ENCODE measurements at places on chromosomes 3 and 15. TPM values are rescaled to one million over a fixed set of nuclear protein-coding genes. Genes with fewer than 3 reads are reported as not detected.
A peak's percentile ranks its signal among the peaks of the same experiment; 100 is the strongest.

Gene UTS2B
- total RNA-seq = not detected

Gene P2RY13
- 1.2 TPM for total RNA-seq

Gene C3orf49
- not detected for total RNA-seq

Gene CHCHD4
- total RNA-seq = 11.2 TPM

GRCh38 chr3:157201648-157202278 is 41.8 kb upstream of the CCNL1 start:
- no peak for DNase-seq

- DNase-seq = no peak
Measured at GRCh38 chr3:117963858-117964257, 1070.8 kb downstream of the IGSF11 start.

DNA sequence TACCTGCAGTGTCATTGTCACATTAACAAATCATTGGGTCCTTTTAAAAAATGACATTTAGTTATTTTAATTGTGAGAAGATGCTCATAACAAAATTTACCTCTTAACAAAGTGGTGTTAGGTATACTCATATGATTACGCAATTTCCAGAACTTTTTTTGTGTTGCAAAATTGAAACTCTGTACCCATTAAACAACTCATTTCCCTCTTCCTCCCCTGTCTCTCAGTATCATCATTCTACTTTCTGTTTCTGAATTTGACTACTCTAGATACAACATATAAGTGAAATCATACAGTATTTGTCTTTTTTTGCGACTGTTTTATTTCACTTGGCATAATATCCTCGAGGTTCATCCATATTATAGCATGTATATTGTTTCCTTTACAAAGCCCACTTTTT is 58.7 kb upstream of the CHST2 start:
- no peak for DNase-seq

- no peak for DNase-seq
Measured at GRCh38 chr3:32613183-32613582, 42.5 kb upstream of the DYNC1LI1 start.

GRCh38 chr15:75650908-75651809 is 3.4 kb downstream of the SNX33 start:
- DNase-seq = peak; percentile 44

DNA sequence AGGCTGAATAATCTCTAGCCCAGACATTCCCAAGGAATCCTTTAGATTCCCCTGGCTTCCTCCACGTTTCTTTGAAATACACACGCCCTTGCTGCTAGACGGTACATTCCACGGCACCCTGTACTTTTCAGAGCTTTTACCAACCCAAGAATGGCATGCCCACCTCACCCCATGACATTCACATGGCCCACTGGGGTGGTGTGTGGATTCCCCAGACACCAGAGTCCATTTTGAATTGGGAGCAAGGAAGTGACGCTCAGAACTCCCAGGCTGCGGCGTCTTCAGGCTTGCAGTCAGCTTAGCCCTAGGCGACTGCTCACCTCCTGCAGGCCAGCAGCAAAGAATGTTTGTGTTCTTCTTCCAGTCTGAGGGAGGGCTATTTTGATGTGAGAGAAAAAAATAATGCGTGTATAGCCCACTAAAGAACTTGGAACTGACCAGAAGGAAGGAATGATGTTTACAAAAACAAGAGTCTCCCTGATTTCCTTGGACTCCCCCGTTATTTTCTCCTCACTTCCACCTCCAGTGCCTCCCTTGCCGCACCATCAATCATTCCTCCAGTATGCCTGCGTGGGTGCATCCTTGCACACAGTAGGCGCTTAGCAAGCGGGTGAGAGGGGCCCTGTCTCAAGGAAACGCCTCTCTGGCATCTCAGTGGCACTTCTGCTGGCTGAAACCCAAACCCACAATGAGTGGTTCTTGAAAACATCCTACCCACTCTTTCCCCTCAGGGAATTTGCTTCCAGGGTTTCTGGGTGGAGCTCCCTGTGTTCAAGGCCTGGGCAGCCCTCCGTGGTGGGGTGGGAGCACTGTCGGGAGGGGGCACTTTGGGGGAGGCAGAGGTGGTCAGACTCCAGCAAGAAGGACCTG is 59.9 kb downstream of the SMAD6 start:
- no peak for DNase-seq

DNA sequence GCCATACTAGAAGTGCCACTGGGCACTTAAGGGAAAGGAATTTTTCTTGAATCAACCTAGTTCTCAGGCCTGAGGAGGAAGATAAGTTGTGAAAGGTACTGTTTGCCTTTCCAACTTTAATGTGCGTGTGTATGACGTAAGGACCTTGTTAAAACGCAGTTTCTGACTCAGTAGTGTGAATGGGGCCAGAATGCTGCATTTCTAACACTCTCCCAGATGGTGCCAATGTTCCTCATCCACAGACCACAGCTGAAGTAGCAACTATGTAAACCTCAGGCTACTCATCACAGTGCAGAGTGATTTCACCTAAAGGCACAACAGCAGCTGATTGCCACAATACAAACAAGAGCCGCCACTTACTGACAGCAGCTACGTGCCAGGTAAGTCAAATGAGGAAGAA is 103.6 kb downstream of the OTOL1 start:
- no peak for DNase-seq

- DNase-seq = no peak
Measured at GRCh38 chr3:10519236-10519635, 13.8 kb upstream of the ATP2B2 start.

GRCh38 chr3:151091685-151092345 is 6.4 kb downstream of the MED12L start:
- no peak for DNase-seq

DNA sequence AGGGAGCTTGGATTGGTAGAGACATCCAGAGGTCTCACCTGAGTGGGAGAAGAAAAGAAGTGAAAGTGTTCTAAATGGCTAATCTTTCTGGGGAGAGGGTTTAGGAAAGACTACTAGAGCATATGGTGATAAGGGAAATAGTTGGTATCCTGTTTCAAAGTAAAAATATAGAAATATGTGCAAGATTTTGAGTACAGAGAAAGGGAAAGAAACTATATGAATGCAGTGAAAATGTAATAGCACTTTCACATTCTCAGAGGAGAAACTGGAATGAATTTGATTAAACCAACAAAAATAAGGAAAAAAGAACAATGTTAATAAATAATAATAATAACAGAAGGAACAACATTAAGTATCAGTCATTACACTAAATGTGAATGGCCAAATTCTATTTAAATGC is 119.4 kb downstream of the DNAJB8 start:
- no peak for DNase-seq

GRCh38 chr3:65020281-65021160 is 332.7 kb upstream of the ADAMTS9 start:
- no peak for DNase-seq

DNA sequence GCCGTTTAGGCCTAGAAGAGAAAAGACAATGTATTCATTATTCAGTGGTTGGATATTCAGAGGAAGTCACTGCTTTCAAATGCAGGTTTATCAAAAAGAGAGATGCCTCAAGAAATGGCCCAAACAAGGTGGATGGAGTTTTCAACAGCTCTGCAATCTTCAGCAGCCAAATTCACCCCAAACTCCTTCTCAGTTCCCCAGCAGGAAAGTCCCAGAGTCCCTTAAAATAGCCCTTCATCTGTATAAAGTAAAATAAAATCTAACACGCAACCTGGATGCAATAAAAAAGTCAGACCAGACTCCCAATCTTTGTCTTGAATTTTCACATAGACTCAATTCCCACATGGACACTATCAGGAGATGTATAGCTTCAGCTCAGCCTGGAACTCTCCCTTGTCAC is 101.6 kb upstream of the SPATA12 start:
- no peak for DNase-seq
